ENCODE measurements at places on chromosomes 12 and 14.

DNA sequence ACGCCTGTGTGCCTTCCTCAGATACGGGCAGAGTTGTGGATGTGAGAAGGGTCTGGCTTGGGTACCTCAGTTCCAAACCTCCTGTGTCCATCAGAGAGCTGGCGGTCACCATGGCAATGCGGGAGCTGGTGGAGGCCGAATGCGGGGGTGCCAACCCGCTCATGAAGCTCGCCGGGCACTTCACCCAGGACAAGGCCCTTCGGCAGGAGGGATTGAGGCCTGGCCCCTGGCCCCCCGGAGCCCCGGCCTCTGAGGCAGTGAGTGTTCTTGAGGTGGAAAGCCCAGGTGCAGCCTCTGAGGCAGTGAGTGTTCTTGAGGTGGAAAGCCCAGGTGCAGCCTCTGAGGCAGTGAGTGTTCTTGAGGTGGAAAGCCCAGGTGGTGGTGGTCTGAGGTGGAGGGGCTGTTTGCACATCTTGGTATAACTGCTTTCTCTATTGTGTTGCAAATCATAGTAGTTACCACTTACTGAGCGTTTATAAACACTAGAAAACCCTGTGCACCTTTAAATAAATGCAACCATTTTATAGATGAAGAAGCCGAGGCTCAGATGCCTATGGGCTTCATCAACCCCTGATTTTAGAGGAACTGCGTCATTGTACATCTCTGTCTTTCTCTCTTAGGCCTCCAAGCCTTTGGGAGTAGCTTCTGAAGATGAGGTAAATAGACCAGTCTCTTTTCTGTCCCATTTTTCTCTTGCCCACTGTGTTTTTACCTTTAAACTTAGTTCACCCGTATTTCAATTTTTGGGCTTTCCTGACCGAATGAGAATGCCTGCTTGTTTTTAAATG is 976 bp downstream of the PEX5 start:
- peak; percentile 55 for DNase-seq

DNA sequence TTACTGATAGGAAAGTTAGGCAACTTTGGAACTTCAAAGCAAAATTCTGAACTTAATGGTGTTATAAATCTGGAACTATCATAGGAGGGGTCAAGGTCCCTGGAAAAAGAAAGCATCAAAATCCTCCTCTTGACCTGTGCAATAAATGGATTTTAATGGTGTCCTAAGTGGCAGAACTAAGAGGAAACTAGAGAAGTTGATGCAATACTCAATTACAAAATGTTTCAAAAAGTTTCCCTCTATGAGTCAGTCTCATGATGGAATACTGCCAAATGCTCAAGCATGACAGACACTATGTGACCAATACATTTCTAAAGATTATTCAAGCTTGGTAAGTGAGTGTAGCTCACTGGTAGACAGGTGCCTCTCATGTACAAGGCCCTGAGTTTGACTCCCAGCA is 47.7 kb upstream of the ERGIC2 start:
- DNase-seq, result no peak

DNA sequence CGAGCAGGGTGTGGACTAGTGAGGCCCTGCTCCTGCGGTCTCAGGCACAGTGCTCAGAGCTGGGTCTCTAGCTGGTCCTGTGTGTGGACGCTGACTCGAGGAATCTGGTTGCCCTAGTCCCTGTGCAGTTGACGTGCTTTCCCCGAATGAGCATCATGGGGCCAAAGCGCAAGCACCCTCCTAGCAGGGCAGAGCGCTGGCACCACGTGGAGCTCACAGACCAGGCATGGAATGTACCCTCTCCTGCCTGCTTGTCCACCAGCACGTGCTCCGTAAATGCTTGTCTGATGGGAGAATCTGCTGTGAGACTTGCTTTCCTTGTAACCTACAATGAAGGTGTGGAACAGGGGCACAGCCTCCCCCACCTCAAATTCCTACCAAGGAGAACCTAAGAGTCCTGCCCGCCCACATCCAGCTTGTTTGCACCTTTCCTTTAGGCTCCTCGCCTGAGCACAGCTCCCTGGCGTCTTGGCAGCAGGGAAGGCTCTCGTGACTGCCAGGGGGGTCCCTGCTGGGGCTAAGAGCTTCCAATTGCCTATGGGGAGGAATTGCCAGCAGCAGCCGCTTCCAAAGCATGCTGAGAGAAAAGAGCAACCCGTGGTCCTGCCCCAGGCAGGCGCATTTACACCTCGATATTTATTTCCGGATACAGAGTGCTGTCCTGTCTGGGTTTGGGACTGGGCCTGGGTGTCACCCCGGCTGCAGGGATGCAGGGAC is 125.0 kb downstream of the PIWIL1 start:
- no peak for DNase-seq

- DNase-seq, result no peak
Observed at GRCh38 chr14:64733899-64734298, 29.7 kb downstream of the PLEKHG3 start.

- no peak for DNase-seq
Observed at GRCh38 chr12:89593233-89593632, 67.4 kb upstream of the POC1B start.

DNA sequence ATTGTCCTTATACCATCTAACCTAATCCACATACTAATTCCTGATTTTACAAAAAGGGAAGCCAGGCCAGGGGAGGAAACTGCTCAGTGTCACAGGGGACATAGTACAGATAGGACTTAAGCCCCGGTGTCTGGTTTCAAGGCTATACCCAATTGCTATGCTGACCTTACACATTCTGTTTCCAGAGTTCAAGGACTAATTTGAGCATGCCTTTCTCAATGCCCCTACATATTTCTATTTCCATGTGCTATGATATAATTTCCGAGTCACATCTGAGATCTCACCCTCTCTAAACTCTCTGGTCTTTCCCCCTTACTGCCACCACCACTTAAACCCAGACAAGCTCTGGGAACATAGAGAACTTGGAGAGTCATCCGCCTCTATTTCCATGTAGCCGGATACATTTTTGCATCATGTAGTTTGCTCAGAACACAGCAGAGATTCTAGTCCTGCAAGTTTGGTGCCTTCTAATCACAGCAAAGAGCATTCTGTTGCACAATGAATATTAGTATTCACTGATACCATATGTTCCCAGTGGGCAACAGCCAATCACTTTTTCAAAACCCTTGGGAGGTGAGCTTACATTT is 34.2 kb downstream of the PPM1H start:
- DNase-seq, result no peak

GRCh38 chr12:103589517-103589916 is 2.4 kb downstream of the STAB2 start:
- no peak for DNase-seq

DNA sequence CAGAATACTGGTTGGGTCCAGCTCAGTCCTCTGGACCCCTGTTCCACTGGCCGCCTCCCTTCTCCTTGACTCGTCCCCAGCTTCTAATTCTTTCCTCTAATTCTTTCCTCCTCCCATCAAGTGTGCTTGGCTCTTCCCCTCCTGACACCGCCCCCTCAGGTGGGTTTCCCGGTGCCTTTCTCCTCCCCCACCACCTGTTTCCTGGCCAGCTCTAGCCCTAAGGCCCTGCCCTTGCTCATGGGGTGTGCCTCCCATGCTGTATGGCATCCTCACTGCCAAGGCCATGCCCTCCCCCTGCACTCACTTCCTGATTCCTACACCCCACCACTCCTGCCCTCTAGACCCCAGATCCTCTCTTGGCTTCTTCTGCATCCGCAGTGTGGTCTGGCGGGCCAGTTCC is 12.1 kb upstream of the EML1 start:
- DNase-seq, result no peak

GRCh38 chr14:47207617-47208016 is 467.8 kb downstream of the MDGA2 start:
- no peak for DNase-seq

- DNase-seq, result no peak
Observed at GRCh38 chr14:92544051-92544720, 30.6 kb downstream of the RIN3 start.

GRCh38 chr12:2486796-2487195 is 308.0 kb upstream of the FKBP4 start:
- DNase-seq, result no peak

DNA sequence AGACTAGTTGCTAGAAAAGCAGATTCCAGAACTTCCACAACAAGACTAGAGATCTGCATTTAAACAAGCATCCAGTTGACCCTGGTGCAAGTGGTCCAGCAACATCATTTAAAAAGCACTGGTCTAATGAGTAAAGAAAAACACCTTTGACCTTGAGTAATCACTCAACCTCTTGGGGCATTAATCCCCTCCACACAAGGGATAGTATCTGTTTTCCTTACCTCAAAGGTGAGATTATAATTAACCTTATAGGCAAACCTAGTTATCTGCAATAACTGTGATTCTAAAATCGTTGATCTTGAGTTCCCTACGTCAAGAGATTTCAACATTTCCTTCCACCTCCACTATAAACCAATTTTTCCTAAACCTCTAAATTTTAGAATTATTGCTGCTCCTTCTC is 1.1 kb downstream of the KDM5A start:
- DNase-seq, result no peak

DNA sequence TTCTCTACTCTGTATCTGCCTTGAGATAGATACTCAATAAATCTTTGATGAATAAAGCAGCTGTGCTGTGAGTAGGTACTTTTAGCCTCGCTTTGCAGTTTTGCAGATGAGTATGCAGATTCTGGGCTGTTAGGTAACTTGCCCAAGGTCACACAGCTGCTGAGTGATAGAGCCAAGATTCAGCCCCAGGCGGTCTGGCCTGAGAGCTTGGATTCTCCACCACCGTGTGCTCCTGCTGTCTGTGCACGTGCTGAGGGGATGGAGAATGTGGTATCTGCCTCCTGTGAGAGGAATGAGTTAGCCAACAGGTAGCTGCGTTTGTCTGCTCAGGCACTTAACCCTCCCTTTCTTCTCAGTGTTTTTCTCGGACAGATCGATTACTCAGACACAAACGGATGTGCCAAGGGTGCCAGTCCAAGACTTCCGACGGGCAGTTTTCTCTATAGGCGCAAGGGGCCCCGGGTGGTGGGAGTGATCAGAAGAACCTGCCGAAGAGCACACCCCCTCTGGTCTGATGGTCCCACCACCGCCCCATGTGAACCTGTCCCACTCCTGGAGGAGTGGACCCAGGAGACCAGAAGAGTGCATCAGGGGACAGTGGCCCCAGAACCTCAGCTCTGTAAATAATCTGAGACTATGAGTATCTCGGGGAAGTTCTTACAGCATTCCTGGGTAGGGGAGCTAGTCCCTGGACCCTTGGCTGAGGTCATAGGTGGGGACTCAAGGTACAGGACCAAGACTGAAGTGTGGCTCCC is 6.6 kb upstream of the CSAD start:
- DNase-seq, result no peak

GRCh38 chr12:111157486-111157885 is 211.4 kb downstream of the PHETA1 start:
- DNase-seq, result no peak

GRCh38 chr14:104091061-104091926 is 5.8 kb downstream of the ASPG start:
- no peak for DNase-seq

DNA sequence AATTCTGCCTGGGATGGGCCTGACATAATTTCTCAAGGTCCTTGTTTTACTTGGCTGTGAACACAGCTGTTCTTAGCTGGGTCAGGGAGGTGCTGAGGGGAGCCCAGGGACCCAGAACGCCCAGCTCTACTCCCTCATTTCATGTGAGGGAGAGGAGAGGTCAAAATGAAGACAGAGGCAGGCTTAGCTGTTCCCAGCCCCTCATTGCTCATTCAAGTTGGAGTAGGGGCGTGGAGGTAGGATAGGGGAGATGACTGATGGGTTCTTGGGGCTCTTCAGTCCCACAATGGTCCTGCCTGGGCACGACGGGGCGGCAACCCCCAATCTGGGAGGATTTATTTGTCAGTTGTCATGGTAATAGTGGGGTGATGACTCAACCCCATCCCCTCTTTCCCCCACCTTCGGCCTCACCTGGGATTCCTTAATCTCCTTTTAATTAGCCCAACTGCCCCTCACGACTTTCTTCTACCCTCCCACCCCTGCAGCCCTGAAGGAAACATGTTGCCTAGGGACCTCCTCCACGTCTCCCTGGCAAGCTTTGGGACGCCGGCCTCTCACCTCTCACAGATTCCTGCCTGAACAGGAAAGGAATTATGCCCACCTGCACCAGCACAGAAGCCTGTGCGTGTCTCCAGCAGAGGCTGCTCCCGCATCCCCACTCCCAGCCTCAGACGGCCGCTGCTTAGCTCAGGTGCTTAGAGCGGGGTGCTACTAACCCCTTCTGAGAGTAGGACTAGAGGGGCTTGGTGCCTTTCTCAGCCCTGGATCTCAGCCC is 10.2 kb downstream of the SPRYD3 start:
- no peak for DNase-seq

- no peak for DNase-seq
Observed at GRCh38 chr14:100526057-100526456, 61.2 kb downstream of the BEGAIN start.

- DNase-seq, result no peak
Observed at GRCh38 chr12:25307818-25308217, 57.1 kb upstream of the KRAS start.

DNA sequence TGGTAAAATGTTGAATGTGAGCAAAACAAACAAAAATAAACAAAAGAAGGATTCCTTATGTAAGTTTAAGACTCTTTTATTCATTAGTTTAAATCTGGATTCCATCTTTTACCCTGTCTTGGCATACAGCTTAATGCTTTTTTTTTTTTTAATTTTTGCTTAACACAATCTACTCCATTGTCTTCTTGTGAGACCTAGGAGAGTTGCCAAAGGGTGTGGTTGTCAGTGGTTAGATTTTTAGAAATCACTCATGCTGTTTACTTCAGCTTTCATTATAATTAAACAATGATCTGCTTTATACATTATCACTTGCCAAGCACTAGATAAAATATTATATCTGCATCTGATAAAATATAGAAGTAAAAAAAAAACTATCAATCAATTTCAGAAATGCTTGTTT is 77.7 kb upstream of the KITLG start:
- no peak for DNase-seq

DNA sequence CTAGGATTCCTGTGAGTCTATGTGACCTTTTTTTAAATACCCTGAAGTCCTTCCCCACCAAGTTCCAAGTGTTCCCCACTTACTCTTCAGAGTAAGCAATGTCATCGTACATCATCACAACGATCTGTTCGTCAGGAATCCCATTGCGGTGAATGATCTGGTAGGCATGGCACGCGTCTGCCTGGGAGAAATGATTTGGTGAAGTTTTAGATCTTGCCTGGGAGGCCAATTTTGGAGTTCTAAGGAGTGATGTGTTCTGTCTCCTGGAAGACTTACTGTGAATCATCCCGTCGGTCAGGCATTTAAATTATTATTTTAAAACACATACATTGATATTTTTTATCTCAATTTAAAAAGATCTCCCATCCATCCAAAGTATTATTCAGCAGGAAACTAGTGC is 29.8 kb downstream of the LGMN start:
- no peak for DNase-seq

Data from anterior cingulate cortex (tissue), 58 donors.